Natural killer cell (primary cell): ENCODE measurements at places on chromosomes 1 and 21.

GRCh38 chr1:231584117-231584516, 42.5 kb upstream of the DISC1 start:
- peak; percentile 11 for DNase-seq

GRCh38 chr1:1547476-1547875, 7.1 kb upstream of the TMEM240 start:
- DNase-seq = no peak

DNA sequence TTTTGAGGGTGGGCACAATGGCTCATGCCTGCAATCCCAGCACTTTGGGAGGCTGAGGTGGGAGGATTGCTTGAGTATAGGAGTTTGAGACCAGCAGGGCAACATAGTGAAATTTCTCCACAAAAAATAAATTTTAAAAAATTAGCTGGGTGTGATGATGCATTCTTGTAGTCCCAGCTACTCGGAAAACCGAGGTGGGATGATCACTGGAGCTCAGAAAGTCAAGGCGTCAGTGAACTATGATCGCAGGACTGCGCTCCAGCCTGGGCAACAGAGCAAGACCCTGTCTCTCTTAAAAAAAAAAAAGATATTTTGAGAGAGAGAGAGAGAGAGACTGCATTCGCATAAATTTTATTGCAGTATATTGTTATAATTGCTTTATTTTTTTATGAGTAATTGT, 75.9 kb upstream of the B3GALT5 start:
- no peak for DNase-seq

- DNase-seq = no peak
Measured at GRCh38 chr1:186655876-186656275, 24.3 kb downstream of the PTGS2 start.

GRCh38 chr1:116916533-116917445, 7.1 kb downstream of the PTGFRN start:
- DNase-seq = no peak

- no peak for DNase-seq
Measured at GRCh38 chr1:160406131-160406968, 6.0 kb downstream of the VANGL2 start.

GRCh38 chr1:43708002-43708410, 670 bp downstream of the ST3GAL3 start:
- DNase-seq = no peak

DNA sequence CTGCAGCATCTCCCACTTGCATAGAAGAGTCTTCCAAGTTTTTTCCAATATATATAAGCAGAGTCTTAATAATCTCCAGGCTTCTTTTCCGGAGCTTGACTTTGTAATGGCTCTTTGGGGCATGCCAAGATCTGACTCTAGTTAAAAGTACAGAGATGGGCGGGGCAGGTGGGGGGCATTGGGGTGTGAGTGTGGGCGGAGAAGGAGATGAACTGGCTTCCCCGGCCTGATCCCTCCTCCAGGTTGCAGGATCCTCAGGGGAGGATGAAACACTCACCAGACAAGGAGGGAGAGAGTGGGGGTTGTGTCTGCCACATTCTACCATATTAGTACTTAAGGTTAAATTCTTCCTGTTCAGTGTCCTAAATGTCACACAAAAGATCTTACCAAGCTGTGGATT, 23.0 kb downstream of the S100A10 start:
- no peak for DNase-seq

- DNase-seq = peak; percentile 42
Measured at GRCh38 chr1:1001057-1001783, 1.3 kb upstream of the HES4 start.

DNA sequence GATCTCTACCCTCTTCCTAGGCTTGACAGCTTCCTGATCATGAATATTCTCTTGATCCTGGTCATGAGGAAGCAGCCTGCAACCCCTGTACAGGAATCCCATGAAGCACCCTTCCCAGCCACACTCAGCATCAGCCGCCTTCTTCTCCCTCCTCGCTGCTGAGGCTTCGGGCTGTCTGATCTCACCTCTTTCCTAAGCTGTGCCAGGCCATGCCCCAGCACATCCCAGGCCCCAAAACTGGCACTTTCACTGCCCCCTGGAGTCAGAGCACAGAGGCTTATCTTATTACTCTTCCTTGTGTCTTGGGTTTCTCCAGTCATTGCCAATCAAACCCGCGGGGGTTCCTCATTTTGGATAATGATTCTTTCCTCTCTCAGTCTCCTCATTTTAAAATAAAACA, 259.5 kb downstream of the RGS7 start:
- DNase-seq = no peak
